ENCODE measurements at places on chromosomes 12 and 14.

GRCh38 chr14:20412411-20412810 is 890 bp downstream of the TEP1 start:
- DNase-seq = no peak

DNA sequence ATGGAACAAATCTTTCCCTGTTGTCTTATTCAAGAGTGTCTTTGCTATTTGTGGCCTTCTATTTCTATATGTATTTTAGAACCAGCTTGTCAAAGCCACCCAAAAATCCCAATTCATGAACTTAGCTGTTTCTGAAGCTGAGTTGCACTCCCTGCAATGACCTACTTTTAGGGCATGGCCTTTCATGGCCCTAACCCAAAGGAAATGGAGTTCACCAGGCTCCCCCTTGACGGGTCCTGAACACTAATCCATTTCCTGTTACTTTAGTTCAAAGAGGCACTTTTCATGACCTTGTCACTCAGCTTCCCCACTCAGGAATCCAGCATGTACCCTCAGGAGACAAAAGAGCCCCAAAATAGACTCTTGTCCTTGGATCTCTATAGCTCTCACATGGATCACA is 7.6 kb downstream of the TMED8 start:
- DNase-seq = no peak

- no peak for DNase-seq
Measured at GRCh38 chr12:20415641-20416040, 47.3 kb downstream of the PDE3A start.

- no peak for DNase-seq
Measured at GRCh38 chr12:109189291-109189690, 72.9 kb downstream of the ACACB start.

DNA sequence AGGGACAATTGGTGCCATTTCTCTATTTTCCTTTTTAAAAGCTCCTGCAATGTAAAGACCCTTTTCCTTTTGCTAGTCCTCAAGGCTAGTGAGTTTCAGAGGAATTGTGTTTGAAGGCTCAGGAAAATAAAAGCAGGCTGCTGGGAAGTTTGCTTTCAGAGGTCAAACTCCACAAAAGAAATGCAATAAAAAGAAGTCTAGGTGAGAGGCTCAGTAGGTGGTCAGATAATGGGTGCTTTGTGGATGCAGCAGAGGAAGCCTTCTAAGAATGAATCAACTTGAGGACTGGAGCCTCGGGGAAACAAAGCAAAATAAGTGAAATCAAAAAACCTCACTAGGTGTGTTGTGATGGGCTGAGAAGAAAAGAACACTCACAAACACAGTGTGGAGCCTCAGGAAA is 10.3 kb downstream of the CCDC175 start:
- DNase-seq = no peak

GRCh38 chr12:114679942-114680341 is 4.0 kb downstream of the TBX3 start:
- DNase-seq = no peak

DNA sequence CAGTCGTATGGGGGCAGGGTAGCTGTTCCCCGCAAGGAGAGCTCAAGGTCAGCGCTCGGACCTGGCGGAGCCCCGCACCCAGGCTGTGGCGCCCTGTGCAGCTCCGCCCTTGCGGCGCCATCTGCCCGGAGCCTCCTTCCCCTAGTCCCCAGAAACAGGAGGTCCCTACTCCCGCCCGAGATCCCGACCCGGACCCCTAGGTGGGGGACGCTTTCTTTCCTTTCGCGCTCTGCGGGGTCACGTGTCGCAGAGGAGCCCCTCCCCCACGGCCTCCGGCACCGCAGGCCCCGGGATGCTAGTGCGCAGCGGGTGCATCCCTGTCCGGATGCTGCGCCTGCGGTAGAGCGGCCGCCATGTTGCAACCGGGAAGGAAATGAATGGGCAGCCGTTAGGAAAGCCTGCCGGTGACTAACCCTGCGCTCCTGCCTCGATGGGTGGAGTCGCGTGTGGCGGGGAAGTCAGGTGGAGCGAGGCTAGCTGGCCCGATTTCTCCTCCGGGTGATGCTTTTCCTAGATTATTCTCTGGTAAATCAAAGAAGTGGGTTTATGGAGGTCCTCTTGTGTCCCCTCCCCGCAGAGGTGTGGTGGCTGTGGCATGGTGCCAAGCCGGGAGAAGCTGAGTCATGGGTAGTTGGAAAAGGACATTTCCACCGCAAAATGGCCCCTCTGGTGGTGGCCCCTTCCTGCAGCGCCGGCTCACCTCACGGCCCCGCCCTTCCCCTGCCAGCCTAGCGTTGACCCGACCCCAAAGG is 804 bp downstream of the GAPDH start:
- peak; percentile 30 for DNase-seq

GRCh38 chr14:83379436-83379835 is 1845.8 kb upstream of the SEL1L start:
- DNase-seq = no peak

GRCh38 chr12:79001404-79001803 is 136.8 kb downstream of the SYT1 start:
- DNase-seq = no peak

DNA sequence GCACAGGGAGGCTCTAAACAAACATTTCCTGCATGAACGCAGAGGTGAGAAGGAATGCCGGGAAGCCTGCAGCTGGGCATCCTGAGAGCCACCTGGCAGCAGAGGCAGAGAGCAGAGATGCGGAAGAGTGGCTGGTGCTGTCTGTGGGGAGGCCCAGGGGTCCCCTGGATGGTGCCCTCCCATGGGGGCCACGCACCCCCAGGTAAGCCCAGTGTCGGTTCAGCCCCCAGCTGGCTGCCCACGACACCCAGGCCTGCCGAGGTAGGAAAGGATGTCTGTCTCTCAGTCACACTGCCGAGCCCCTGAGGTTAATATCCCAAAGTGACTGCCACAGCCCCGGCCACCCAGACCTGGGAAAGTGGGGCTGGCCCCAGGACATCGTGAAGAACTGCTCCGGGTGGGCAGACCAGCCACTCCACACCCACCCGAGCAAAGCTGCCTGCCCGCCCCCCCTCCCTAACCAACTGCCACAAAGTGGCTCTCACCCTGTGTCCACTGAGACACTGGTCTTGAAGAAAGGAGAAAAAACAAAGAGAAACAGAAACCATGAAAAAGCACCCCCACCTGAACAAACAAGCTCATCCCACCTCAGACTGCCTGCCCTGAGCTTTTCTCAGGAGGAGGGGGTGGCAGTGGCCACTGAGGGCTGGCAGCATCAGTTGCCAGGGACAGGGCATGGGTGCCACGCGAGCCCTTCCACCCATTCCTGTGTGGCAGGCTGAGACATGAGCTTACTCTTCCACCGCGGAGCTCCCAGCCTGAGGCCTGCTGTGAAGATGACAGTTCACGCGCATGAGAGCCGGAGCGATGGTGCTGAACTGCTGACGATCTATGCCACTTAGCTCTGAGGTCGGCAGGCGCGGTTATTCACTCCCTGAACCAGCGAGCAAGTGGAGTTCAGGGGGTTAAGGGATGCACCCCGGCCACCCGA is 40.8 kb downstream of the CCDC88C start:
- DNase-seq = no peak

DNA sequence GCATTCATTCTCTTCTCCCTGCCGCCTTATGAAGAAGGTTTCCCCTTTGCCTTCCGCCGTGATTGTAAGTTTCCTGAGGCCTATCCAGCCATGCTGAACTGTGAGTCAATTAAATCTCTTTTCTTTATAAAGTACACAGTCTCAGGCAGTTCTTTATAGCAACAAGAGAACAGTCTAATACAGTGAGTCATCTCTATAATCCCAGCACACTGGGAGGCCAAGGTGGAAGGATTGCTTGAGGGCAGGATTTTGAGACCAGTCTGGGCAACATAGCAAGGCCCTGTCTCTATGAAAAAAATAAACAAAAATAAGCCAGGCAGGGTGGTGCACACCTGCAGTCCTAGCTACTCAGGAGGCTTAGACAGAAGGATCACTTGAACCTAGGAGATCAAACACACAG is 259.9 kb downstream of the CEP128 start:
- DNase-seq = no peak

- no peak for DNase-seq
Measured at GRCh38 chr14:90349739-90350138, 18.0 kb upstream of the NRDE2 start.

GRCh38 chr12:116856729-116857128 is 24.5 kb downstream of the HRK start:
- no peak for DNase-seq

DNA sequence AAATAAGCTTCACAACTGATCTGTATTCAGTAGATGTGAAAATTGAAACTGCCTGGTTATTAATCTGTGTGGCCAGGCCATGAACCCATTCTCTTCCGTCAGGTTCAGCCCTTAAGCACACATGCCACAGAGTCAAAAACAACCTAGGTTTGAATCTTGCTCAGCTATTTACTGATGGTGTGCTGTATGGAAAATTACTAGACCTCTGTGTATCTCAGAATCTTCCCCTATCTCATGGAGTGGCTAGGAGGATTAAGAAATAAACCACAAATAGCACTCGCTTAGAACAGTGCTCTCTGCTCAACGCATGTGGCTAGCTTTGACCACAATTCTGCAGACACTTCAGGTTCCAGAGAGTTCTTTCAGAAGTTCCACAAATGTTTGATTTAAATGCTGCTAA is 240.7 kb upstream of the PLEKHG7 start:
- DNase-seq = no peak

DNA sequence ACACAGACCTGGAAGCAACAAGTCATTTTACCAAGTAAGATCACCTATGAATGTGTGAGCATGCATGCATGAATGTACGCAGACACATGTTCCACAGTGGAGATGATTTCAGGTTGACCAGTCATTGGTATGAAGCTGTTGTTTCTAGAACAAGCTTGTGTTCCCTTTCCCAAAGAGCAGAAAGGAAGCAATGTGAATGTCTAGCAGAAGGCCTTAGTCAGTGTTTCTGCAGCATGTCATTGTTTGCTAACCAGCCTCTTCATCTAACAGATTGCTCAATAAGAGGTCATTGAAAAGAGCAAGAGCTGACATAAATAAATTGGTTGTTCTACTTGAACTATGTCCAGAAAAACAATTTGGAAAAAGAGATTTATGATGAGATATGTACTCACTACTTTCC is 191.4 kb downstream of the PLCZ1 start:
- no peak for DNase-seq

DNA sequence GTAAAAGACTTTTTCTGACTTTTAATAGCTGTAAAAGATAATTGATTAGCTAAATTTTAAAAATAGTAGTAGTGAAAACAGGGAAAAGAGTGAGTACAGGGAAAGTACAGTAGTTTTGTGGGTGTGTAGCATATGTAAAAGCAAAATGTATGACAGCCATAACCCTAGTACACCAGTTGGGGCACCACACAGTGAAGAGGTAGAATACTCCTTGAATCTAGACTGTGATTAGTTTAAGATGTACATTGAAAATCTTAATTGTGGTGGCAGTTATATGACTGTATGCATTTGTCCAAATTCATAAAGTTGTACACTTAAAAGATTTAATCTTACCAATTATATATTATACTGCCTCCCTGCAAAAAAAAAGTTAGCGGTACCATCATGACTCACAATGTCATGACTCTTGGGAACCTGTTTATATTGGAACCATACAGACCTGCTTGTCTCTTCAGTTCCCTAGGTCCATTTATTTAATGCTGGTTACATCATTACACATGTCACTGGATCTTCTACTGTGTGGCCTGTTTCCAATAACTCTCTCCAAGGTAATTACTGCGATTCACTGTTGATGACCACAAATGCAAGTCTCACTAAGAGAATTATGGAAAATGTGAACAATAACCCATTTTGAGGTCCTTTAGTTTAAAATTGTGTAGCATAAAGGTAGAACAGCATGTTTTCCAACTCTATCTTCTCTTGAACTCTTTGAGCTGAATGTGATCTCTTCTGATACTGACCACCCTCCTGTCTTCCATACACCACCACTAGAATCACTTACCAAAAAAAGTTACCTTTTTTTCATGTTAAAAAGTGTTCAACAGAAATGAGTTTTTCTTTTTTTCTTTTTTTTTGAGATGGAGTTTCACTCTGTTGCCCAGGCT is 264.2 kb upstream of the AMIGO2 start:
- DNase-seq = no peak

- peak; percentile 26 for DNase-seq
Measured at GRCh38 chr14:75981426-75982265, at the start of gene TGFB3. TGFB3 (minus strand) TSS chr14:75981995; CDS start chr14:75980893, 1,102 bp downstream.

DNA sequence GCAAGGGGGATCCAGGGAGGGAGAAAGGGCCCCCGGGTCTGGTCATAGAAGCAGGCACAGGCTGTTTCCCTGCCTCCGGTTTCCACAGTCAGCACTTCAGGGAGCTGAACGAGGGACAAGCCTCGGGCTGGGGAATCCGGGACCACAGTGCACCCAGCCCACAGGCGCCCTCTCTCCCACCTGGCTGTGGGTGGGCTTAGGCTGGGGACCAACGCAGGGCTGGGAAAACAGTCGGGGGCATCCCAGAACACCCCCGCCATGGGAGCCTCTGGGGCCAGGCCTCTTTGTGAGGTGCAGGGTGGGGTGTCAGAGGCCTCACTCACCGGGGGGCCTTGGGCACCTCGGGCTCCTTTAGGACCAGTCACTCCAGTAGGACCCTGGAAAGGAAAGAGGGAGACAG is 16.3 kb downstream of the TMEM106C start:
- DNase-seq = no peak

DNA sequence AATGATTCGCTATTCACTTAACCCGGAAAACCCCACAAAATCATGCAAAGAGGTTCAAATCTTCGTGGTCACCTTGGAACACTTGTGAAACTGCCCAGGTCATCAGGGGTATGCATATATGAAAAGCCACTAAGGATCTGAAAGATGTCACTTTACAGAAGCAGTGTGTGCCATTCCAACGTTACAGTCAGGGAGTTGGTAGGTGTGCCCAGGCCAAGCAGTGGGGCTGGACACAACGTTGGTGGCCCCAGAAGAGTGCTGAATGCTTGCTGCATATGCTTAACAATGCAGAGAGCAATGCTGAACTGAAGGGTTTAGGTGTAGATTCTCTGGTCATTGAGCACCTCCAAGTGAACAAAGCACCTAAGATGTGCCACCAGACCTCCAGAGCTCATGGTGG is 51.1 kb upstream of the EIF5 start:
- no peak for DNase-seq

- no peak for DNase-seq
Measured at GRCh38 chr14:42428996-42429395, 822.3 kb downstream of the LRFN5 start.

- DNase-seq = no peak
Measured at GRCh38 chr14:36221112-36221511, 44.6 kb upstream of the PTCSC3 start.

DNA sequence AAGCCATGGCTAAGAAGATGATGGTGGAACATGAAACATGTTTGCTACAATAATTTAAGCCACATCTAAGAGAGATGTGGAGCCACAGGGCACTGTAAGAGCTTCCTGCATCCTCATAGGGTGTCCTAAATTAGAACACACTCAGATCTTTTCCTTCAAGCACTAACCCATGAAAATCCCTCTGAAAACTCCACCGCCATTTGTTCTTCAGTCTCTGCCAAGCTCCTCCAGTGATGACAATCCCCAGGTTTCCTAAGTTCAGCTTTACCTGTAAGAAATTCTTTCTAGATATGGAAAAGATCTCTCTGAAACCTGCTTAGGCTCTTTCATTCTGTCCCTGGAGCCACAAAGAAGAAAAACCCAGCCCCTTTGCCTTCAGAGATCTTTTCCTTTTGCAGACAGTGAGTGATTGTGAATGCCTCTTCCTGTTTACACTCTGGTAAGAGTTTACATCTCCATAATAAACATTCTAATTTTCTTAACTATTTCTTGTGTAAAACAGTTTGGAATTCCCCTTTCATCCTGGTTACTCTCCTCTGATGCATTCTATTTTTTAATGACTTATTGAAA is 907.2 kb downstream of the VRK1 start:
- no peak for DNase-seq

GRCh38 chr14:59130462-59130861 is 58.0 kb upstream of the DAAM1 start:
- DNase-seq = no peak

GRCh38 chr14:74765721-74766120 is 2.6 kb downstream of the YLPM1 start:
- no peak for DNase-seq
